HFF-Myc (cell line): ENCODE measurements at places on chromosomes 6 and 20.
A peak's percentile ranks its signal among the peaks of the same experiment; 100 is the strongest.

DNA sequence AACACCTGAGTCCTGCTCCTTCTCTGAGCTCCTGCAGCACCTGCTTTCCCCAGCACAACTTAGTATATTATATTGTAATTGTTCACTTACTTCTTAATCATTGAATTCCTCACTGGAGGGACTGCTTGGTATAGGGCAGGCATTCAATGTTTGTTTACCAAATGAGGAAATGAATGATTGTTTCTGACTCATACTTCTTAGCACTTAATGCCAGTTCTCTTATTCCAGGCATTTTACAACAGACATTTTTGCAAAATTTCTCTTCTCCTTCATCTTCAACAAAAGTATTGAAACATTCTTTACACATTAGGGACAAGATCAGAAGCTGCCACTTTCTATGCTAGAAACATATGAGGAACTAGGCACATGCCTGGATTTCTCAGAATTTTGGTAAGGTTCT, 119.4 kb downstream of the TBX18 start:
- DNase-seq: no peak

DNA sequence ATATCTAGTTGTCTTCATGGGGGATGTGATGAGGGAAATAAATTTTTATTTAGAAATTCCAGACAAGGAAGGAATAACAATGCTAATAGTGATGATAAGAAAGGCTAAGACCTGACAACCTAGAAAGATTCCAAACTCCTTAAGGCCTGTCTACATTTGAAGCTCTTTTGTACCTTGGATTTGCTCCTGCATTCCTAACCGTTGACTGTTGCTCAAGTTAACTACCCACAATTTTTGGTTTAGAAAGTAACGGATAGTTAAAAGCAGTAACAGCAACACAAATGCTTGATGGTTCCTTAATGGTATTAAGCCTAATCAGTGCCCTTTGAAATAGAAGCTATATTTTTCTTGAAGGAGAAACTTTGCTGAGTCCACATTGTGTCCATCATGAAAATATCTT, 52.9 kb downstream of the TRMT11 start:
- DNase-seq: no peak

- peak; percentile 12 for DNase-seq
These were observed 51.4 kb upstream of the SAYSD1 start for GRCh38 chr6:39166189-39166911.

DNA sequence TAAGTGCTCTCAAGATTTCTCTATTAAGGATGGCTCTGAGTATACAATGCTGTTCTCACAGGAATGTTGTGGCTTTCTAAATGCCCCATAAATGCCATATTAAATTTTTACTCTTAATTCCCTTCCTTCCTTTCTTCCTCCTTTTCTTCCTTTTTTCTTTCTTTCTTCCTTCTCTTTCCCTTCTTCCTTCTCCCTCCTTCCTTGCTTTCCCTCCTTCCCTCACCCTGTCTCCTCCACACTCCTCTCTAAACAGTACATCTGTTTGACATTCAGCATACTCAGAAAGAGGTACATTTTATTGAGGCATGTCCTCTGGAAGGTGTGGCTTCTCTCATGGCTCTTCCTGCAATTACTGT, 433 bp upstream of the SLC17A1 start:
- DNase-seq: no peak

DNA sequence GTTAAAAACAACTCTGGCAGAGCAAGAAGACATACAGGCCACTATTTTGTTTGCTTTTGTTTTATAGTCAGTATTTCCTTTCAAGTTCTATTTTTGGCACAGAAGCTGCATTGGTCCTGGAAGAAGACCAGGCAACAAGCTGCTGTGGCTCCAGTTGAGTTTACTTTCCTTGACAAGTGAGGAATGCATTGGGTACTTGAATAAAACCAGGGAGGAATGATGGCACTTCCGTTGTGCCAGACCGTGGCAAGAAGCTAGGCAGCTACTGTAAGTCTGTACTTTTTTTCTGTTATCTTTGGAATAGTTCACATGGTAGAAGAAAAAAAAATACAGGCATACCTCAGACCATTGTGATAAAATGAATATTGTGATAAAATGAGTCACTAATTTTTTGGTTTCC, 66.3 kb downstream of the NCOA3 start:
- DNase-seq: peak; percentile 44

GRCh38 chr20:1569415-1569881, 11.9 kb upstream of the SIRPD start:
- no peak for DNase-seq

- no peak for DNase-seq
These were observed 69.0 kb downstream of the SLC22A3 start for GRCh38 chr6:160417146-160417545.

- no peak for DNase-seq
These were observed 175.1 kb downstream of the PDE10A start for GRCh38 chr6:165487950-165488349.

GRCh38 chr20:6157345-6157744, 34.5 kb upstream of the FERMT1 start:
- no peak for DNase-seq

DNA sequence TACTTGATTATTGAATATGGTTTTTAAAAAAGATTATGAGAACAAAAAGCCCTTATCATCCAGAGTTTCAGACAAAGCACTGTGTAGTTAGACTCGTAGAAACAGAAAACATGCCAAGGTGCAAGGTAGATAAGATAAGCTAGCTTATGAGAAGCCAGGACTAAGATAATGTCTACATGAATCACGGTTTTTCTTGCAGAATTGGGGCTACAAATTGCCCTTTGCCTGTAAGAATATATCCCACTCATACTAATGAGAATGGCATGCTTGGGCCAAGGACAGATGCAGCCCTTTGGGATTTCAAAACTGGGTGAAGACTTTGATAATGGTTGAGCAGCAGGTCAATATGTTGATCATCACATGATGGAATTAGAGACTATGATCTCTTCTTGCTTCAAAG, 165.3 kb upstream of the PREP start:
- no peak for DNase-seq

- no peak for DNase-seq
These were observed 1309.0 kb downstream of the EPHA7 start for GRCh38 chr6:92110403-92110802.

DNA sequence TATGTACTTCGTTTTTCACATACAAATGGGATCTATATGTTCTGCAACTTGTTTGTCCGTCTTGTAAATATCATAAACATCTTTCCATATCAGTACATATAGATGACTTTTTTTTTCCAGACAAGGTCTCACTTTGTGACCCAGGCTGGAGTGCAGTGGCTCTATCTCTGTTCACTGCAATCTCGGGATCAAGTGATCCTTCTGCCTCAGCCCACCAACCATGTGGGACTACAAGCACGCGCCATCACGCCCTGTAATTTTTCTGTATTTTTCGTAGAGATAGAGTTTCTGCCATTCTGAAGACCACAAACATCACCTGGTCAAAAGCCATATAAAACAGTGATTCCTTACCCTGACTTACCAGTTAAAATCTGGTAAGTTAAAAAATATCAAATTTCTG, 37.7 kb upstream of the SYNCRIP start:
- no peak for DNase-seq

- DNase-seq: no peak
These were observed 107.6 kb upstream of the MAP3K4 start for GRCh38 chr6:160883999-160884398.

GRCh38 chr6:46472243-46472642, 19.0 kb downstream of the RCAN2 start:
- DNase-seq: no peak

- DNase-seq: peak; percentile 2
These were observed 245.7 kb downstream of the RNF144B start for GRCh38 chr6:18632670-18633410.

GRCh38 chr6:144481527-144481926, 196.4 kb downstream of the UTRN start:
- DNase-seq: no peak

GRCh38 chr20:31607640-31608250, 2.7 kb downstream of the ID1 start:
- no peak for DNase-seq

GRCh38 chr6:163352011-163352685, 62.4 kb upstream of the QKI start:
- DNase-seq: no peak

DNA sequence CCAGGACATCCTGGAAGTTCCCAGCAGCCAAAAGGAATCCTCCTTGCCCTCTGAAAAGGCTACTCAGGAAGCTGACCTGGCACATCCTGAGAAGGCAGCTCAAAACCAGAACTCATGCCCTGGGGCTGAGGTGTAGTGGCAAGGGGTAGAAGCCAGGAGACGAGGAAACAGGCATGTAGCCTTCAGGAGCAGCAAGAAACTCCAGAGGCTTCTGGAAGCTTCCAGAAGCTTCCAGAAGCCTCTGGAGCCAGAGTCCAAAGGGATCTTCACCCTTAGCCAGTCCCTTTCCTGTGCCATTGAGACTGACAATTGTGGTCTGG, 43.9 kb downstream of the BMP7 start:
- no peak for DNase-seq

- DNase-seq: no peak
These were observed 42.8 kb downstream of the FNDC1 start for GRCh38 chr6:159212028-159212427.

GRCh38 chr6:18990059-18990978, 603.2 kb downstream of the RNF144B start:
- DNase-seq: peak; percentile 4

GRCh38 chr6:137094411-137095008, 49.7 kb upstream of the IL20RA start:
- DNase-seq: peak; percentile 45

DNA sequence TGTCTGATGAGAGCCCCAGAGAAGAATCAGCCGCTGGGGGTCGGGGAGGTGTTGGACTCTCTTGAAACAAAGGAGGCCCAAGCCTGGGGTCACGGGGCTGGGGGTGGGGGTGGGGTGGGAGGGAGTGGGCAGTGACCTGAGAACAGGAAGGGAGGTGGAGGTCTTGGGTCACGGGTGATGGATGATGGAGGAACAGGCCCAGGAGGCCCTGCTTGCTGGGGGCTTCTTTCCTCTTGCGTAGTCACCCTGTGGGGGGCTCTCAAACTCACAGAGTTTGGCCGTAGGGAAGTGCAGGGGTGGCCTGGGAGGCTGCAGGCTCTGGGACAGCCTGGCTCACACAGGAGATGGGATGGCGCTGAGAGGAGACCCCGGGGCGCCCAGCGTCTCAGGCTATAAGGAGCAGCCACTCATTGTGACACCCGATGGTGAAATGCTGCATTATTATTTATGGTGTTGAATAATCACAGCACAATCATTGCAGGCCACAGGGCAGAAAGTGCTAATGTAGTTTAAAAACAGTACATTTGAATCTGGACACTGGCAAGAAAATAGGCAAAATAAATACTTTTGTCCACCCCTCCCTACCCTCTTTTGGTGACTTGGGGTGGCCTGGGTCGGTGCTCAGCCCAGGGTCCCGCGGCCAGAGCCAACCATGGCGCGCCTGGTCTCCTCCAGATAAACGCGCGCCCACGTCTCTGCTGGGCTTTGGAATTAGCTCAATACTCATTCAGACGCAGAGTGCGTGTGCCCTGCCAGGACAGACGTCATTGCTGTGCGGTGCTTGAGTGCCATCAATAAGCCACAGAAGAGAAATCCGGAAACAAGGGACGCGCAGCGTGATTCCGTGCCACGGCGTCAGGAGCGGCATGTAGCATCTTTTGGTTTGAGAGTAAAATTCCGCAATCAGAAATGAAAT, 27.3 kb upstream of the BHLHE23 start:
- no peak for DNase-seq

DNA sequence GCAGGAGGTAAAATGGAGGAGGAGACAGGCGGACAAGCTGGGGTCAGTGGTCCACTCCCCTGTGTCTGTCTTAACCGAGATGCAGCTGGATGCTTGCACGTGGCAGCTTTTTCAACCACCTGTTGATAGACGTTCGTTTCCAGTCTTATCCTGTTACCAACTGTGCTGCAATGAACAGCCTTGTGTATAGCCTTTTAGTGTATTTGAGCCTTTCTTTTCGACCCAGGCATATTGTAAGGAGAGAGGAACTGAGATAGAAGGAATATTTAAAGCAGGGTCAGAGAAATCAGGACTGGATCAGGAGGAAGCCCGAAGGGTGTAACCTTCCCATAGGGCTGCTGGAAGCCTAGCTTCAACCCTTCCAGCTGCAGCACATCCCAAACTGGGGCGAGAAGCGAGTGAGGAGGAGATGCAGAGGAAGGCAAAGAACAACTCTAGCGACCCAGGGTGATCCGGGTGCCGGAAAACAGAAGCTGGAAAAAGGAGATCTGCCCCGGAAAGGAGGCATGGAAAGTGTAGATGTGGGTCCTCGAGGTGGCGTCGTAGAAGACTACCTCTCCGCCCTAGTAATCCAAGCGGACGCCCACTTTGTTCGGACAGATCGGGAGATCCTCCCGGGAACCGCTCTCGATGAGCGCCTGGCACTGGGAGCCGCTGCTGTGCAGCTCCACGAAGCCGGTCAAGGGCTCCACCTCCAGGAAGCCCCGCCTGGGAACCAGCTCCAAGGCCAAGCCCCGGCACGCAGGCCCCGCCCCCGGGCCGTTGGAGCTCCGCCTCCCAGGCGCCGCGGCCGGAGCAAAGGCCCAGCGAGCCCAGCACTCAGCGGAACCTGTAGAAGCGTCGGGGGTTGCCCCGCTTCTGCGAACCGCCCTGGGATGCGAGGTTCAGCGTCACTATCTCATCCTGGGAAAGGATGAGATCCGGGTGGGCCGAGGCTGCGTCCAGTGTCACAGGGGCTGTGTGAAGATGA, 11.2 kb downstream of the TRIM31 start:
- peak; percentile 33 for DNase-seq

DNA sequence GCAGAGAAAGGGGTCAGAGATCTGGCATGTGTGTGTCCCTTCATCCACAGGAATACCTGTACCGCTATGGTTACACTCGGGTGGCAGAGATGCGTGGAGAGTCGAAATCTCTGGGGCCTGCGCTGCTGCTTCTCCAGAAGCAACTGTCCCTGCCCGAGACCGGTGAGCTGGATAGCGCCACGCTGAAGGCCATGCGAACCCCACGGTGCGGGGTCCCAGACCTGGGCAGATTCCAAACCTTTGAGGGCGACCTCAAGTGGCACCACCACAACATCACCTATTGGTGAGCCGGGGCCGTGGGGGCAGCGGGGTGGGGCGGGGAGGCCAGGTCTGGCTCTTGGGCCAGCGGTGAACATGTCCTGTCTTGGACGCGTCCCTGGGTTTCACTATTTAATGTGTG, 1.1 kb downstream of the MMP9 start:
- DNase-seq: no peak

DNA sequence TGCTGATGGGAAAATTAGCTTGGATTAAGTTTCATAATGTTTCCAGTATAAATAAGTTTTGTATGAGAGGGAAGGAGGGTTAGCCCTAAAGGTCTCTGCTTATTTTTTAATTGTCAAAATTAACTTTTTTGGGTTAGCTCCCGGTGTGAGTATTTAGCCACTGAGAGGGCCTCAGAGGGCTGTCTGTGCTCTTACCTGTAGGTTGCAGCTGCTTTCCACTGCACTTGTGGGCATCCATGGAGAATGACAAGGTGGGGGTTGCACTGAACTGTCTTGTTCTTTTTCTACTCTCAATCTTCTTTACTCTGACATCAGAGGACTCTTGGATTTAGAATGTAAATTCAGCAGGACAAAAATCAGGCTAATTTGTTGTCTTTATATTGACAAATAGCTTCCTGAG, 81.4 kb downstream of the CD164 start:
- DNase-seq: no peak

- DNase-seq: no peak
These were observed 51.5 kb downstream of the AIG1 start for GRCh38 chr6:143112084-143112768.
